EL (cell line): ENCODE measurements at places on chromosomes 3 and 15.
A peak's percentile ranks its signal among the peaks of the same experiment; 100 is the strongest.

DNA sequence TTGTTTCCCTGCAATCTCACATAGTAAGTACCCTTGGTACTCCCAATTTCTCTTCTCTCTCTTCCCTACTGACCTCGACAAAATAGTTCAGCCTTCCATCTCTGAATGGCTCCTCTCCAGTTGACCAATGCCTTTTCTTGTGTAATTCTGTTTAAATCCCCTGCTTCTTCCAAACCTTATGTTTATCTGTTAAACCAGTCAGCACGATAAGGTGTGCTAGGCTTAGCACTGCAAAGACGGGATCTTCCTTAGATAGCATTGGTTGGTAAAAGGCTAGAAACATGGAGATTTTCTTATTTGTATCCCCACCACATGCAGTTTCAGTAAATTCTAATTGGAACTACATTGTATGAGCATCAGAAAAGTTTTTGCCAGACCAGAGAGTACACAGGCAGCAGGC lies 25.8 kb upstream of the KCNMB3 start:
- no peak for DNase-seq

DNA sequence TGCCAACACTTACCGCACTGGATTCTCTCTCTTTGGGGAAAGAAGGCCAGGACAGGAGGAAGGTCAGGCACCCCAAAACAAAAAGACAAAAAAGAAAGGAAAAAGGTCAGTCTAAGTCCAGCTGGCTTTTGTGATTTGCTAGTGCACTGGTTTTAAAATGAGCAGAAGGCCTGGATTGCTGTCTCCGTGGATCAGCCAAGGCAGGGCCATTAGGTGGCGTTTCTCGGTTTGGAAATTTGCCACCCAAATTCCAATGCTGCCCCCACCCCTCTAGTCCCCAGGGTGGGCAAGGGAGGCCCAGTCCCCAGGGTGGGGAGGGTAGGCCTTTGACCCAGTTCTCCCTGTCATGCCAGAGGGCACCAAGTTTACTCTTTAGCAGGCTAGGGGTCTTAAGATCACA lies 33.3 kb downstream of the TLE3 start:
- DNase-seq = no peak

- no peak for DNase-seq
Observed at GRCh38 chr3:164832216-164832615, 246.1 kb downstream of the SI start.

DNA sequence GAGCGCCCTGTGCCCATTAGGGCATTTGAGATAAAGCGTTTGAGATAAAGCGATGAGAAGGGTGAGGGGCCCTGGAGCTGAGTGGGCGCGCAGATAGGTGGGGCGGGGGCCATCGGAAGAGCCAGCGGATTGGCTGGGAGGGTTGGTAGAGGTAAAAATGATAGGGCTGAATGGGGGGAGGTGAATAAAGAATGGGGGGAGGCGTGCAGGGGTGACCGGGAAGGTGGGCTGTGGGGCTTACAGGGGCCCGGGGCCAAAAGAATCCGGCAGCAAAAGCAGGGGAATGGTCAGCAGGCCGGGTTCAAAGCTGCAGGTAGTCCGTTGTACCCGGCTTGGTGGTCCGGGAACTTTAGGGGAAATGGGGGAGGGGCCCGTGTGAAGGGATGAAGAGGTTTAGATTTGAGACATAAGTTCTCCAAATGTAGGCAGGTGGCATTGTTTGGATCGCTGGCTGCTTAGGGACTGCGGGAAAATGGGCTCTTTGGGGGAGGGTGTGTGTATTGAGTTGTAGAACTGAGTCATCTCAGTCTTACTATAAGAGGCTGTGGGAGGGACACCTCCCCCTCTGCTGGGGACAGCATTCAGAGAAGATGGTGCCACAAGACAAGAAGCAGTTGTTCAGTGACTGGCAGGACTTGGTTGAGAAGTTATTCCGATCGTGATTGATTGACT lies 610 bp downstream of the ARID3B start:
- peak; percentile 57 for DNase-seq

- peak; percentile 81 for DNase-seq
Observed at GRCh38 chr15:62569460-62570404, 404.6 kb upstream of the C2CD4B start.

DNA sequence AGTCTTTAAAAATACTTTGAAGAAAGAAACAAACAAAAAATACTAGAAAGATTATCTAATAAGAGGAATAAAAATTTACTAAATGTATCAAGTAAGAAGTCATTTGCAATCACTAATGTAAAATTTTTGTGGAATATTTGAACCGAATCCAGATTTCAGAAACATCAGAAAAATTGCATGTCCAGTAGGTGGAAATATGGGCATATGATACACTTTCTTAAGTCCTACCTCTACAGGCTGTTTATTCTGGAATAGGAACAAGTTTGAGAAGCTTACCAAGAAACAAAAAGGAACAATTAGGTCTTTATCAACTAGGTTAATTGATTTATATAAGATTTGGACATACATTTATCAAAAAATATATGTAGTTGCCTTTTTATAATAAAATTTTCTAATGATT lies 292.9 kb upstream of the ROBO1 start:
- no peak for DNase-seq

DNA sequence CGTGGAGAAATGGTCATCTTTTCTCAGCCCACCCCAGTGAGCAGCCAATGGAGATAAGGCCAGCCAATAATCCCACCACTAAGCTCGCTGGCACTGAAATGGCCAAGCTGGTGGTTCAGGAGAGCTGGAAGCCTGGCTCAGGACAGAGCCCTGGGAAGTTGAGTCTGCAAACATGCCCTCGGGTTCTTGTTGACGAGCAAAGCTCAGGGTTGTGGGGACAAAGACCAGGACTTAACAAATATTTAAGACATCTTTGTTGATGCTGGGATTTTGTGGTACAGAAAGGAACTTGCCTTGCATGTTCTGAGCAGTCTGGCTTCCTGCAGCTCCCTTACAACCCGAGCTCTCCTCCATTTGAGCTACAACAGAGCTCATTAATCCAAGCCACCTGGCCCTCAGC lies 4.4 kb downstream of the FAH start:
- no peak for DNase-seq

DNA sequence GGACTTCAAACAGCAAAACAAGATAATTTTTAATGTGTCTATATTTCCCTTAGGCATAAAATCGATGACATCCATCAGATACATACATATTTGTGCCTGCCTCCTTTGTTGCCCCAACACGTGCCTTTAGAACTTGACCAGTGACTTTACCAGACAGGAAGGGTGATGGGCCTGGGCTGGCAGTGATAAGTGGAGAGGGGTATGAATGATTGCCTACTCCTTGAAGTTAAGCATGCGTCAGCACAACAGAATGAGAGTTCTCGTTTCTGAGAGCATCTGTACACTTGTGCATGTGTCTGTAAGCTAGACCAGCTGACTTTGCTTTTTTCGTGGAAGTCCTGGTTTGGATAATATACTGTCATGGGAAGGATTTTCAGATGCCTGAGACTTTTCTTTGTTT lies 54.9 kb upstream of the COL6A6 start:
- DNase-seq = no peak

DNA sequence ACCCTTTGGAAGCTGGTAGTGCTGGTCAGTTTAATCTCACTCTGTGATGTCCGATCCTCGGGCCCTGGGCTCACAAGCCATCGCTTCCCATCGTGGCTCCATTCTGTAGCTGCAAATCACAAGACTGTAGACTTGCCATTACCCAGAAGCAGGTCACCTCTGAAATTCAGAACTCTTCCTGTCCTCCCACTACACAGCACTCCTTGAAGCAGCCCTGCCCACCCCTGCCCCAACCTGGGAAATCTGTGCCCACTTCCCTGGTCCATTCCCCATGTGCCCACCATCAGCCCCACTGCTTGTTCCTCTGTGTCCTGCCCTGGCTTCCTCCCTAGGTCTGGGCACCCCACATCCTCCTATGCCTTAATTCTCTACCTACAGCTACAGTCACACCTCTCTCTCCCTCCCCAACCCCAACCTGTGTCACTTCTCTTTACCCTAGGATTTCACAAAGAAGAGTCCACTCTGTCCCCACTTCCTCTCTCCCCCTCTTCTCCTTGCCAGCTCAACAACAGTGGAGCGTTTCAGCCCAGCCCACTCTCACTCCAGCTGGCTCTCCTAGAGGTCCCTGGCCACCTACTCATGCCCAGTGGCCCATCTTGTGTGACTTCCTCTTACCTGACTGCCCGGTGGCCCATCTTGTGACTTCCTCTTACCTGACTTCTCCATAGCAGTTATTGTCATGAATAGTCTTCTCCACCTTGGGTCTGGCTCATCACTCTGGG lies 8.3 kb downstream of the ZNF710 start:
- DNase-seq = no peak

DNA sequence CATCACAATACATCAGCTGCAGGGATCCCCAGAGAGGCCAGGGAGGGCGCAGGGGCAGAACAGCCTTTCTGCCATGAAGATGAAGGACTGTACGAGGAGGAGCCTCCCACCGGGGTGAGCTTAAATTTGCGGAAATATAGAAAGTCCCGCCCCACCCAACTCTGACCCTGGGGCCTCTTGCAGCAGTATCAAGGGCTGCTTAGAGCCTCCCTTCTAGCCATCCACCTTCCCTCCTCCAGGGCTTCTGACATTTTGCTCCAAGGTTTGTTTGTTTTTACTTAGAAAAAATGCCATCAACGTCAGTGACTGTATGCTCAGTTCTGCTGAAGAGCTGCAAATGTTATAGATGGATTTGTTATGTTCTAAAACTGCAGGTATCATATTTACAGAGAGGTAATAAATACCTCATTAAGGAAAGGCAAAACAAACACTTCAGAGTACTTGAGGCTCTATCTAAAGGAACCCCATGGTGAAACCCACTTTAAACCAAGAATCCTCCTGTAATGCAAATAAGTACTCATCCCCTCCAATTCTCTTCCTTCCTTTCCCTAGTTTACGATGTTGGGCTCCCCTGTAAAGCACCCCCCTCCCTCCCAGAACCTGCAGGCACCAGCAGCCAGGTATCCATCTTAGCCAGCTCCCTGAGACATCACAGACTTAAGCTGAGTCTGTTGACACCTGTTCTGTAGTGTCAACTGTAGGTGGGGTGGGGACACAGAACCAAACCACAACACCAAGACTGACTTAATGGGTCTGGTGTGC lies 30.5 kb downstream of the RFTN1 start:
- DNase-seq = no peak

DNA sequence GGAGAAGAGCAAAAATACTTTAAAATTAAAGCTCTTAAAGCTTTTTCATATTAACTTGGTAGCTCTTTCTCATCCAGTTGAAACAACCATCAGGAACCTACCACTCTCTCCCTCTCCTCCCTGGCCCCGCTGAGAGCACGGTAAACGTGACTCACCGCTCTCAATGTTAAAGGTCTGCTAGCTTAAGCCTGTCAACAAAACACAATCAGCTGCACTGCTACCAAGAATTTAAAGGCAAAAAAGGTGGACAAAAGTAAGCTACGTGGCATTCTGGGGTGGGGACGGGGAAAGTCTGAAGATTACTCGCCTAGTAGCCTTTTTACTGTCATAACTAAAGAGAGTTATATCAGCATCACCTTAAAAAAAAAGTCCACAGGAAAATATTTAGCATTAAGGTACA lies 8.4 kb upstream of the GP5 start:
- peak; percentile 30 for DNase-seq

GRCh38 chr3:50162034-50162883 lies 7.1 kb downstream of the SEMA3F start:
- DNase-seq = no peak

GRCh38 chr3:83226751-83227150 lies 1465.3 kb upstream of the GBE1 start:
- DNase-seq = no peak

DNA sequence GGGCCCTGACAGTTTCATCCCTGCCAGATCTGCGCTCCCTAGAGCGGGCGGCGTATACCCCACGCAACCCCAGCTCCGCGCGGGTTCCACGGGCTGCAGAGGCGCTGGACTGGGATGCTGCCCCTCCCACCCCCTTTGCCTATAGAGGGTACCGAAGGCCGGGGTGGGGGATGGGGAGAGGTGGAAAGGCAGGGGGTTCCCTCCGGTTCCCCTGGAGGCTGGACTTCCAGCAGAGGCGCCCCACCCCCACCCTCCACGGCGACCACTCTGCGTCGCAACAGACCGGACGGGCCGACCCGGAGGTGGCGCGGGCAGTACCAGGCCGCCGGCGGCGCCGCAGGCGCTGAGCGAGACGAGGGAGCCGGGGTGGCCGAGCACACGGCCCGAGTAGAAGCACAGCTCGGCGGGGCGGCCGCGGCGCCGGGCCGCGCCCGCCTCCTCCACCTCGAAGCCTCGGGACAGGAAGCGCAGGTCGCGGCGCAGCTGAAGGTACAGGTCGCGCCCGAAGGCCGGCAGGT lies 995 bp downstream of the ADAMTS17 start:
- DNase-seq = no peak

- DNase-seq = peak; percentile 55
Observed at GRCh38 chr15:51224428-51224827, 114.0 kb downstream of the CYP19A1 start.

DNA sequence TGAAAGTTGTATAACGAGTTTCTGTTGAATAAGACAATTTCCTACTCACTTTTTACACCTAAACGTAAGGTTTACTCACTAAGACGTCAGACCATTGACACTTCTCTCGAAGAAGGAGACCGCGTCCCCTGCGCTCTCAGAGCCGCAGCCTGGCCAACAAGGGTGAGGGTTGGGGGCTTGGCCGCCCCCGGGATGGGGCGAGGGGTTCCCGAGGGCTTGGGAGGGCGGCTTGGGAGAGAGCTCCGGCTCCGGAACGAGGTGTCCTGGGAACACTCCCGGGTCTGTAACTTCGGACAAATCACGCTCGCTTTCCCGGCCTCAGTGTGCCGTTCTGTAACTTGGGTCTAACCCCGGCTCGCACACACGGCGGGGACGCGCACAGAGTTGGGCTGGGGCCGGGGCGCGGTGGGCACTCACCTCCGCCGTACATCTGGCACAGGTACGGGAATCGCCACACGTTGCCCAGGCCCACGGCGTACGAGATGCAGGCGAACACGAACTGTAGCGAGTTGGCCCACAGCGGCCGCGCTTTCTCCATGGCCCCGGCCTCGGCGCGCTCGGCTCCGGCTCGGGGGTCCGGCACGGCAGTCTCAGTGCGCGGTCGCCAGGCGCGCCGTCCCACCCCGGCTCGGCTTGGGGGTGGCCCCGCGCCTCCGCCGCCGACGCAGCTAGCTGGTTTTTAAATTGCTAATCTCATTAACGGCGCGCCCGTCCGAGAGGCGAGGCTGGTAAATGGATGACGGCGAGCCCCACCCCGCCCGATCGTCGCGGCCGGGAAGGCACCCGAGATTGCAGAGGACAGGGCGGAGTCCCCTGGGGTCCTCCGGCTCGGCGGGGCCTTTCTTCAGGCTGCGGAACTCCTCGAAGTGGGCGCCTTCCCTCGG lies at the start of gene SLC6A20:
TSS of gene SLC6A20 (minus strand) at position 655 of the 884 bp plus-strand sequence. CDS start at position 538, 117 bp downstream.
- DNase-seq = no peak
